ENCODE measurements at places on chromosomes 6 and 20. TPM values are rescaled to one million over a fixed set of nuclear protein-coding genes. Genes with fewer than 3 reads are reported as not detected.

The BNIP5 gene
- total RNA-seq: not detected

The FAM209B gene
- total RNA-seq: not detected

The PSORS1C1 gene
- total RNA-seq: 1.8 TPM

The CST11 gene
- total RNA-seq: not detected

The BMP6 gene
- 11.2 TPM for total RNA-seq

The TCP11 gene
- total RNA-seq: 0.97 TPM

The SLC22A1 gene
- 0.65 TPM for total RNA-seq

The SLPI gene
- 222 TPM for total RNA-seq

The NDUFAF4 gene
- 15.4 TPM for total RNA-seq

The NKAIN4 gene
- 0.23 TPM for total RNA-seq

The ABHD16B gene
- total RNA-seq: not detected

The DDO gene
- total RNA-seq: 0.17 TPM

The TNXB gene
- total RNA-seq: 24.9 TPM

The RAB22A gene
- total RNA-seq: 21.6 TPM

The CAP2 gene
- total RNA-seq: 2.0 TPM

The PNLDC1 gene
- total RNA-seq: 0.57 TPM

The ERGIC3 gene
- 191 TPM for total RNA-seq

The SLA2 gene
- total RNA-seq: 0.52 TPM

The ZSCAN26 gene
- 8.3 TPM for total RNA-seq

The SIRPB1 gene
- not detected for total RNA-seq

DNA sequence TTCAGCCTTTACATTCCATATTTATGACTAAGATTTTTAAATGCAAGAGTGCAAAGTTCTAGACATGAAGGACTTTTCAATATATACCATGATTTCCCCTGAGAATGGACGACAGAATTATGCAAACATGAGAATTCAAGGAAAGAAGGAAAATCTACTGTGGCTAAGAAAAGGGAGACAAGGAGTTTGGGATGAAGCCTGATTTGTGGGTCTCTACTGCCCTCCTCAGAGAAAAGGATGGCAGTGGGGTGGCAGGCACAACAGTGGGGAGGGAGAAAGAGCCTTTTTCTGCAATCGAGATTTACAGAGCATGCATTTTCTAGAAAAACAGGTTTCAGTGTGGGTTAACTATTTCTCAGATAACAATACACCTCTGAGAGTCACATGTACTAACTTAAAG lies 466.9 kb upstream of the NRSN1 start:
- no peak for DNase-seq

DNA sequence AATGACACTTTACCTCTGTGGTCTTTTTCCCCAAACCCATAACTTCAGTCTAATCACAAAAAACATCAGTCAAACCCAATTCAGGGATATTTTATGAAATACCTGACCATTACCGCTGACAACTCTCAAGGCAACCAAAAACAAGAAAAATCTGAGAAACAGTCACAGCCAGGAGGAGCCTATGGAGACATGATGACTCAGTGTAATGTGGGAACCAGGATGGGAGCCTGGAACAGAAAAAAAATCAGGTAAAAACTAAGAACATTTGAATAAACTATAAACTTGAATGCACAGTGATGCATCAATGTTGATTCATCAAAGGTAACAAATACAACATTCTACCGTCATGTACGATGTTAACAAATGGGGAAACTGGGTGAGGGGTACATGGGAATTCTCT lies 84.1 kb upstream of the TSHZ2 start:
- DNase-seq: no peak

GRCh38 chr20:56816349-56816748 lies 187.2 kb downstream of the TFAP2C start:
- no peak for DNase-seq

DNA sequence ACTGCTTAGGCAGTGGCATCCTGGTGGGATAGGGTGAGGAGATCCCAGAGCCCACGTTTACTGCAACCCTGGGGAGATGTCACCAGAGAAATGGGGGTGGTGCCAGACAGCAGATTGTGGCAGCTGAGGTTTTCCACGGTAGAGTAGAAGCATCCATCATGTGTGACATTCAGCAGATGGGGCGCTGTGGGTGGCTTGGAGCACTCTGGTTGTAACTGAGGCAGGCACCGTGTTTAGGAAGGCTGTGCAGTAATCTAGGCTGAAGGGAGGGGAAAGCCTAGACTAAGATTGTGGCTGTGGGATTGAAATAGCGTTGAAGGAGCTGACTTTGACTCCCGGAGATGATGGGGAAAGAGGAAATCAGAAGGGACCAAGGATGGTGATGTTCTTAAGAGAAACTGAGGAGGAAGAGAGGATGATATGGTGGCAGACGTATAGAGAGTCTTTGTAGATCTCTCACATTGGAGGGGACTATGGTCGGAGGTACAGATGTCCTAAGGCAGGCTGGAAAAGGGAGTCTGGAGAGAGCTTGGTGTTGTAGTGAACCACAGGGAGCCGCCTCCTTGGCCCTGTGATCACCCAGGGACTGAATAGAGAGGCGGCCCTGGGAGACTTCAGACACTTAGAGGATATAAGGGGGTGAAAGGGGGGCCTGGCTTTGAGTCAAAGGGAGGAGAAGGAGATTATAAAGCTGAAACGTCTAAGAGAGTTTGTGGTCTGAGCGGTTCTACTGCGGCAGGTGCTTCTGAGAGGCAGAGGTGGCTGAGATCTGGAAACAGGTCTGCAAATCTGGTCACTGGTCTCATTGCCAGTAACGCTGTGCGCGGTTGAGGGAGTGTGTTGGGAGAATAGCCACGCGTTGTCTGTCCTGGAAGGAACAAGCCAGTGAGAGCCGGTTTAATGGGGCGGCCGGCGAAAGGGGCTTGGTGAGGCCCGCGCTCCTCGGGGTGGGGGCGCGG lies 792 bp upstream of the MICA start:
- no peak for DNase-seq

- no peak for DNase-seq
These were observed 283.4 kb downstream of the HAO1 start for GRCh38 chr20:7656687-7657467.

DNA sequence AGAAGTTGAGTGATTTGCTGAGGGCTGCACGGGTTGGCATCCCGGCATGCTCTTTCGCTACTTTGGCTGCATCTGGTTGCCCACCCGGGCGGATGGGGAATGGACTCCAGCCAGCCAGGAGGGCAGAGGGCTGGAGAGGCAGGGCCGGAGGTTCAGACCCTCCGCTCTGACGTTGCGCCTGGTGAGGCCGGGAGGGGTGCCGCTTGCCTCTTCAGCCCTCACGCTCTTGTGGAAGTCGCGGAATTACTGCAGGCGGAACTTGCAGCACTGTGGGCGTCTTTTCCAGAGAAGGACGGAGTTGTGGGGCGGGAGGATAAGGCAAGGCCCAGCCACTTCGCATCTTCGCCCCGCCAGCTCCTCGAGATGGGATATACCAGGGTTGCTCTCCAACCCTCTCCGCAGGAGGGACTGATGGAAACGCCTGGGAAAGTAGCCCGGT lies 656 bp downstream of the RTEL1 start:
- no peak for DNase-seq

- DNase-seq: no peak
These were observed 39.0 kb upstream of the MDFI start for GRCh38 chr6:41599015-41599851.

DNA sequence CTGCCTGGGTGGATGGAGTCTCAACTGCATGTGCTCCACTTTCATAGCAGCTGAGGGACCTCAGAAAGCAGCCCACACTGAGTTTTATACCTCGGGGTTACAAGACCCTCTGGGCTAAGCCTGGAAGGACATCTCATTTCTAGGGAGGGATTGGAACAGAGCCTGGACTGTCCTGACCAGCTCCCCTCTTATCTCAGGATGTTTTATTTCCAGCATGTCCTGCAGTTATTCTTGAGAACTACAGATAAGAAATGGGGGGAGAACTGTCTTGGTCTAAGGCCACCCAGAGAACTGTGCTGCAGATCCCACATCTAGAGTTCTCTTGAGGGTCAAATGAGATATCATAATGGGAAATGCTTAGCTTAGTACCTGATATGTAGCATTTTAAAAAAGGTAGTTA lies 97.3 kb upstream of the CHD6 start:
- no peak for DNase-seq

- no peak for DNase-seq
These were observed 178.7 kb downstream of the TBXT start for GRCh38 chr6:165988757-165989456.

- no peak for DNase-seq
These were observed 80.5 kb downstream of the SMPDL3A start for GRCh38 chr6:122869437-122870024.

GRCh38 chr6:132333639-132334520 lies 67.4 kb downstream of the MOXD1 start:
- no peak for DNase-seq

GRCh38 chr6:53005663-53006250 lies 10.7 kb upstream of the GSTA4 start:
- DNase-seq: no peak

DNA sequence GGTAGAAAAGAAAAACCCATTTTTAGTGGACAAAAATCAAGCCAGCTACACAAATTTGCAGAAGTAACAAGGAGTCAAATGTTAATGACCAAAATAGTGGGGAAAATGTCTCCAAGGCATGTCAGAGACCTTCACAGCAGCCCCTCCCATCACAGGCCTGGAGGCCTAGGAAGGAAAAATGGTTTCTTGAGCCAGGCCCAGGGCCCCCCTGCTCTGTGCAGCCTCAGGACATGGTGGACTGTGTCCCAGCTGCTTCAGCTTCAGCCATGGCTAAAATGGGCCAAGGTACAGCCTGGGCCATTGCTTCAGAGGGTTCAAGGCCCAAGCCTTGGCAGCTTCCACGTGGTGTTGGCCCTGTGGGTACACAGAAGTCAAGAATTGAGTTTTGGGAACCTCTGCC lies 82.5 kb upstream of the CLVS2 start:
- DNase-seq: no peak

DNA sequence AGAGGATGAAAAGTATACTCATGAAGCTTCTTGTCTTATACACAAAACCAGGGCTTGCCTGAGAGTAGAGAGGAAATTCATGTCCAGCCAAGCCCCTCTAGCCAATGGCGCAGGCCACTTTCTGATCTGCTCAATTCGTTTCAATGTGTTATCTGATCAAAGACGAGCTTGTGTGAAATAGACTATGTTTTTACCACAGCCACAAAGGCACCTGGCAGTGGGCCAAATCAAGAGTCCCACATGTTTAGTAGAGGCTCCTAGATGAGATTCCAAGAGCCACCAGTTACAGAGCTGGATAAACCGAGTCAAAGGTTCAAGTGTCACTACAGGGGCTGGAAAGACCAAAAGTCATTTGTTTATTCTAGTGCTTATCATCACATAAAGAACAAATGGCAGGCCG lies 34.9 kb downstream of the GPLD1 start:
- peak; percentile 74 for DNase-seq

GRCh38 chr20:44419131-44419844 lies 56.4 kb upstream of the TTPAL start:
- DNase-seq: no peak

GRCh38 chr6:79461205-79461604 lies 76.0 kb downstream of the LCA5 start:
- peak; percentile 29 for DNase-seq

- DNase-seq: peak; percentile 49
These were observed 120.8 kb downstream of the OR2B2 start for GRCh38 chr6:27791182-27791943.

DNA sequence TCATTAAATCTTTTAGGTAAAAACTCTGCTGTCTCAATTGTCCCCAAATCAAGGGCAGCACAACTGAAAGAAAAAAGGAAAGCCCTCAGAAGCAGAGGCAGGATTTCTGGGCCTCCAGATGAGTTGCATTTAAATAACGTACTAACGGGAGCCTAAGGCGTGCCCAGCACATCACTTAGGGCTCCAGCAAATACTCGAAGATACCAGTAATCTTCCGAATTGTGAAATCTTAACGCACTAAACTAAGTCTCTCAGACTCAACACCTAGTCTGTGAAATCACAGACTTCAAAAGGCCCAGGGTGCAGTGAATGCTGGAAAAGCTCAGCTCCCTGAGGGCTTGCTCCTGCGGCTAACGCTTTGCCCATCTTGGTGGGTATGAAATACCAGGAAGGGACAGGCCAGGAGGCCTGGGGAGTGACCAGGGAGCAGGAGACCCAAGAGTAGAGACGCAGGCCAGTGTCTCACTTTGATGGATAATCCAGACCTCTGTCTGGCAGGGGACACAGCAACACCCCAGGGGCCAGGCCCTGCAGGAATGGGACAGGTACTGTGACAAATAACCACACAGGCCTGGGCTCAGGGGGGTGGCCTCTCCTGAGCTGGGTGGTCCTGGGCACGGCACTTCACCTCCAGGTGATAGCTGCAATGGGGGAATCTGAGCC lies 36.4 kb downstream of the RRBP1 start:
- DNase-seq: no peak

- DNase-seq: peak; percentile 69
These were observed 29.2 kb upstream of the DST start for GRCh38 chr6:56671651-56672461.

GRCh38 chr6:25619217-25619616 lies 32.8 kb upstream of the SCGN start:
- no peak for DNase-seq

- no peak for DNase-seq
These were observed 234.7 kb downstream of the RNGTT start for GRCh38 chr6:88728756-88729155.

DNA sequence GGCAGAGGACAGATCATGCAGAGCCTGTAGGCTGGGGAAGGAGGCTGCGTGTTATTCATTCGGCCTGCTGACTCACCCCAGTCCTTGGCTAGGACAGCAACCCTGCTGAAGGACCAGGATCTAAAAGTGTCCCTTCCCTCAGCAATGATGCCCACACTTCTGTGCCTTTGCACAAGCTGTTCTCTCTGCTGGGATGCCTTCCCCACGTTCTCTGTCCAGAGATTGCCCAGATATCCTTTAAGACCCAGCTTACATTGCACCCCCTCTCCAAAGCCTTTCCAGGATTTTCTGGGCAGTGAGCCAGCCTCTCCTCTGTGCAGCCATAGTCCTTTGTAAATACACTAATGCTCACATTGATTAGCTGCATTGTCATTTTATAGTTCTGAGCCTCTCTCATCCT lies 99.3 kb upstream of the CHD6 start:
- DNase-seq: no peak

DNA sequence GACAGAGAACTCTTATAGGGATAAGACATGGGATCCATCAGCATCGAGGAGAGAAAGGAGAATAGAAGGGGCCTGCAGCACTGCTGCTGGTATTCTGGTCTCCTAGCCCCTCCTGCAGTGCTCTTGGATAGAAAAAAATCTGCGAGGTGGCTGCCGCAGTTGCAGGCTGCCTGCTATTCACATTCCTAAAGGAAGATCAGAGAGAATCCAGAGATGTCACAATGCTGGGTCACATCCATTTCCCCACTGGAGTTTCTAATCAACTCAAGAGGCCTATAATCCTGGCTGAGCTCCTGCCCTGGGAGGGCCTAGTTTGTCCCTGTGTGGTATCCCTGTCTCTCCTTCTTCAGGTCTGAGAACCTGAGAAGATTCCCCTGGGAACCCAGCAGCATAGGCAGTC lies 357.8 kb downstream of the MAFB start:
- no peak for DNase-seq
